Stimulated activated CD4-positive, alpha-beta T cell treated with anti-CD3 and anti-CD28 coated beads, TNF-alpha, amount 100 ng/mL, for 1 hour (primary cell): ENCODE measurements at places on chromosomes 16 and 17.

GRCh38 chr16:12091569-12092543 is 115.3 kb downstream of the SNX29 start:
- no peak for DNase-seq

GRCh38 chr17:55642741-55643140 is 79.9 kb downstream of the TMEM100 start:
- no peak for DNase-seq

- DNase-seq: no peak
Observed at GRCh38 chr17:2067048-2067561, 12.2 kb downstream of the HIC1 start.

DNA sequence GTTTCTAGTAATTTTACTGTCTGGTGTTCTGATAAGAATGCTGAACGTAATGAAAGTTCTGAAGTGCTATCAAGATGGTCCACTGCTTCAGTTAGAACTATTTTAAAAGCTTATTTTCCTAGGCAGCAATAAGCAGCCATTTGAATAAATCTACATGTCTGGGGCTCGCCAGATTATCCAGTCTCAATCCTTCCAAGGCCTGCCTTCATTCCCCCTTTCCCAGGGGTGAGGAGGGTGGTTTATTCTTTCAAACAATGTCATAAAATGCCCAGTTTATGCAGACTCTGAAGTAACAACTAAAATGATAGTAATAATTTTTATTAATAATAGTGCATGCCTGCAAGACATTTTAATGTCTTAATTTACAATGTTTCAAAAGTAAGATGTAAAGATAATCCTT is 2.4 kb downstream of the CDH11 start:
- DNase-seq: no peak

GRCh38 chr16:89402962-89403361 is 87.4 kb downstream of the ANKRD11 start:
- no peak for DNase-seq

- no peak for DNase-seq
Observed at GRCh38 chr17:67574658-67575293, 143.0 kb upstream of the NOL11 start.

- DNase-seq: no peak
Observed at GRCh38 chr16:71927383-71927782, 32.1 kb downstream of the IST1 start.

DNA sequence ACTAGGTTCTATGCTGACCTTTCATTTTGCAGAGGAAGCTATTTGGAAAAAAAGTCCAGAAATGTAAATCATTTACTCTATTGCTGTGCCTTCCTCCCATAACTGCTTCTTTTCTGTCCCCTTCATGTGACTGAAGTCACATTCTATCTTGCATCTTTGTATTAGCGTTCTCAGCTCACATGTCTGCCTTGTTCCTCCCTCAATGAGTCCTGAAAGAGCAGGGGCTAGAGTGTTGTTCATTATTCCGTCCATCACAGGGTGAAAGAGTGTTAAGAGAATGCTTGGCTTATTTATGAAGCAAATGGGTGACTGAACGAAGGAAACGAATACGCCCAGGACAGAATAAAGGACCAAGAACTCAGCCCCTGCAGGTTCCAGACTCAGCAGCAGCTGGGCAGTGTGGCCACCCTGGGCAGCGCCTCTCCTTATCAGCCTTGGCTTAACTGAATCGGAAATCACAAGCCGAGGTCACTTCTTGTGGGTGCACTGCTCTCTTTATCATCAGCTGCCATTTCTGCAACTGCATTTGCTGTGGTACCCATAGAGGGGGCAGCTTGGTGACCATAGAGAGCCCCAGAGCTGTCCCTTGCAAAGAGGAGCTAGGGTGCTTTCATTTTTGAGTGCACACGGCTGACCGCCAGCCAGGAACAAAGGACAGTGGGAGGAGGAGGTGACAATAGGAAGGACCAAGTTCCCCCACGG is 1.8 kb upstream of the PIK3R6 start:
- DNase-seq: no peak

GRCh38 chr17:4340914-4341615 is 25.4 kb downstream of the UBE2G1 start:
- DNase-seq: no peak

GRCh38 chr17:45888392-45888791 is 6.0 kb upstream of the MAPT start:
- no peak for DNase-seq

GRCh38 chr17:68457539-68458259 is 403 bp upstream of the WIPI1 start:
- peak; percentile 92 for DNase-seq

- no peak for DNase-seq
Observed at GRCh38 chr16:50595859-50596258, 47.7 kb downstream of the NKD1 start.
